ENCODE measurements at places on chromosomes 16 and 17. TPM values are rescaled to one million over a fixed set of nuclear protein-coding genes. Genes with fewer than 3 reads are reported as not detected.
A peak's percentile ranks its signal among the peaks of the same experiment; 100 is the strongest.

GRCh38 chr16:15829460-15829859 is 27.4 kb downstream of the MYH11 start:
- H3K4me3 ChIP-seq: no peak overlapping the region
- DNase-seq: peak; percentile 44
- no peaks in the 10 kb centered on the region for H3K4me1 ChIP-seq
- no peak overlapping the region for H3K27ac ChIP-seq

TMEM235 gene
- 0.09 TPM for total RNA-seq

GRCh38 chr17:82016061-82016874 is 6.4 kb downstream of the CENPX start:
- no peak for DNase-seq
- no peak overlapping the region for H3K27ac ChIP-seq
- no peak overlapping the region for H3K4me3 ChIP-seq
- no peaks in the 10 kb centered on the region for H3K36me3 ChIP-seq

- no peak overlapping the region for H3K27ac ChIP-seq
- no peak for DNase-seq
- no peaks in the 10 kb centered on the region for H3K36me3 ChIP-seq
- no peaks in the 10 kb centered on the region for H3K27me3 ChIP-seq
Measured at GRCh38 chr16:81499576-81500380, 55.2 kb downstream of the CMIP start.

KRTAP17-1 gene
- total RNA-seq: not detected

NEK8 gene
- total RNA-seq: 3.7 TPM

SSTR5 gene
- not detected for total RNA-seq

GRCh38 chr16:23416816-23417215 is 36.2 kb downstream of the COG7 start:
- no peaks in the 10 kb centered on the region for H3K4me1 ChIP-seq
- H3K36me3 ChIP-seq: no peaks in the 10 kb centered on the region
- H3K4me3 ChIP-seq: no peak overlapping the region
- H3K27me3 ChIP-seq: no peaks in the 10 kb centered on the region
- DNase-seq: no peak
- no peak overlapping the region for H3K27ac ChIP-seq

DNA sequence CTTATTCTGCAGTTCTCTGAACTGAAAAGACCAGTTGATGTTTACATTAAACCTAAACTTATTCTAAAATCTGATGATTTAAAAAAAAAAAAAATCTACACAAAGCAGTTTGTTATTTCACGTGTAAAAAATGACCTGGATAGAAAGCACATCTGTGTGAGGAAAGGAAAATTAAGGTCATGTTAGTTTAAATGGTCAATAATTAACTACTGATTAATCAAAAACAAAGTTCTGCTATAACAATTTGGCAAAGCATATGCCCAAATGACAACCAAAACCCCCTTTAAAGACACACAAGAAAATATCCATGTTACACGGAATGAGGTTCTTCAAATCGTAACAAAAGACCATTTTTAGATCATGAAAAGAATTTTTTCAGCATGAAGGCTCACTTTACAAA is 30.4 kb downstream of the CACNG1 start:
- H3K27ac ChIP-seq: no peak overlapping the region
- no peak for DNase-seq
- no peaks in the 10 kb centered on the region for H3K36me3 ChIP-seq
- H3K27me3 ChIP-seq: no peaks in the 10 kb centered on the region

- no peak overlapping the region for H3K27ac ChIP-seq
- H3K27me3 ChIP-seq: no peaks in the 10 kb centered on the region
- H3K36me3 ChIP-seq: no peaks in the 10 kb centered on the region
- no peak for DNase-seq
- peaks cover 5% of the 10 kb centered on the region for H3K4me1 ChIP-seq
Measured at GRCh38 chr16:80611171-80611929, 70.6 kb downstream of the DYNLRB2 start.

GRCh38 chr17:50200457-50201275 is 765 bp downstream of the COL1A1 start:
- H3K36me3 ChIP-seq: no peaks in the 10 kb centered on the region
- peaks cover 53% of the 10 kb centered on the region for H3K27me3 ChIP-seq
- H3K4me3 ChIP-seq: peak overlapping the region; percentile 40

CDYL2 gene
- 4.8 TPM for total RNA-seq

KRT32 gene
- not detected for total RNA-seq

GRCh38 chr16:52725461-52725860 is 178.5 kb upstream of the TOX3 start:
- DNase-seq: no peak
- no peaks in the 10 kb centered on the region for H3K4me1 ChIP-seq
- H3K4me3 ChIP-seq: no peak overlapping the region

NUPR1 gene
- 0.03 TPM for total RNA-seq

- H3K4me3 ChIP-seq: no peak overlapping the region
- H3K4me1 ChIP-seq: no peaks in the 10 kb centered on the region
- H3K27me3 ChIP-seq: no peaks in the 10 kb centered on the region
- no peak overlapping the region for H3K27ac ChIP-seq
- H3K36me3 ChIP-seq: no peaks in the 10 kb centered on the region
Measured at GRCh38 chr17:74491626-74492025, 25.2 kb downstream of the CD300A start.

- H3K36me3 ChIP-seq: no peaks in the 10 kb centered on the region
- DNase-seq: no peak
- H3K27ac ChIP-seq: no peak overlapping the region
- no peak overlapping the region for H3K4me3 ChIP-seq
- no peaks in the 10 kb centered on the region for H3K4me1 ChIP-seq
Measured at GRCh38 chr17:7060165-7060891, 16.4 kb upstream of the SLC16A11 start.

DNA sequence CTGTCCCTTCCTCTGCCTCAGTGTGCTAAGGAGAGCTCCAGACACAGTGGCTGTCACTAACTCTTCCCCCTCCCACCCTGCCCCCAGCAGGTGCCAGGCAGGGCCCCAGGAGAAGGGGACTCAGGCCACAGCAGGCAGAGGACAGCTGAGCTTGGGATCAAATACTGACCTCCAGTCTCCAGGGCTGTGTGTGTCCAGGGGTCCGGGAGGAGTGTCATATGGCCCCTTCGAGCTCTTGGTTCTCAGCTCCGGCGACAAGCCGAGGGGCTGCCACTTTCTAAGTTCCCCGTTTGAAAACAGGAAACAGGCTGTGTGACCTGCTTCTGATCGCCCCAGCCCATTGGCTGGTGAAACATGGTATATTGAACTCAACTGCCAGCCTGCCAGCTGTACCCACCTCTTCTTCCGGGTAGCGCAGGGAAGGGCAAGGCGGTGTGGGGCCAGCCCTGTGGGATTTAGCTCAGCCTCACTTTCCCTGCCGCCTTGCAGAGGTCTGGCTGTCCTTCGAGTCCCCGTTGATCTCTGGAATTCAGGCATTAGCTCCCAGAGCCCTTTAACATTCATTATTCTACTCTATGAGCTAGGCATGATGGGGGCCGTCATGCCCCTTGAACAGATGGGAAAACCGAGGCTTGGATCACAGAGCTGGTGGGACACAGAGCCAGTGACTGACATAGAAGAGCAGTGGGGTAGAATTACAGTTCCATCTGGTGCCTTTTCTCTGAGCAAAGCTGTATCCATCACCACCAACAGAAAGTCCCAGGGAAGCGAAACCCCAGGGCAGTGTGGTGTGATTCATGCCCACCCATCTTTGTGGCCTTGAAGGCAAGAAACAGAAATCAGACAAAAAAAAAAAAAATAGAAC is at the start of gene SNX20:
Gene SNX20 (minus strand): TSS at position 292 of the 865 bp plus-strand sequence. CDS start 3,786 bp downstream, outside the sequence.
- H3K27me3 ChIP-seq: no peaks in the 10 kb centered on the region
- no peaks in the 10 kb centered on the region for H3K4me1 ChIP-seq
- H3K4me3 ChIP-seq: no peak within 1 kb of the TSS
- H3K27ac ChIP-seq: no peak within 1 kb of the TSS
- DNase-seq: no peak

- H3K4me3 ChIP-seq: no peak overlapping the region
- no peaks in the 10 kb centered on the region for H3K36me3 ChIP-seq
- peaks cover 6% of the 10 kb centered on the region for H3K4me1 ChIP-seq
- H3K27me3 ChIP-seq: peaks cover 54% of the 10 kb centered on the region
- no peak overlapping the region for H3K27ac ChIP-seq
Measured at GRCh38 chr16:56990407-56991286, 1.3 kb downstream of the NLRC5 start.

DNA sequence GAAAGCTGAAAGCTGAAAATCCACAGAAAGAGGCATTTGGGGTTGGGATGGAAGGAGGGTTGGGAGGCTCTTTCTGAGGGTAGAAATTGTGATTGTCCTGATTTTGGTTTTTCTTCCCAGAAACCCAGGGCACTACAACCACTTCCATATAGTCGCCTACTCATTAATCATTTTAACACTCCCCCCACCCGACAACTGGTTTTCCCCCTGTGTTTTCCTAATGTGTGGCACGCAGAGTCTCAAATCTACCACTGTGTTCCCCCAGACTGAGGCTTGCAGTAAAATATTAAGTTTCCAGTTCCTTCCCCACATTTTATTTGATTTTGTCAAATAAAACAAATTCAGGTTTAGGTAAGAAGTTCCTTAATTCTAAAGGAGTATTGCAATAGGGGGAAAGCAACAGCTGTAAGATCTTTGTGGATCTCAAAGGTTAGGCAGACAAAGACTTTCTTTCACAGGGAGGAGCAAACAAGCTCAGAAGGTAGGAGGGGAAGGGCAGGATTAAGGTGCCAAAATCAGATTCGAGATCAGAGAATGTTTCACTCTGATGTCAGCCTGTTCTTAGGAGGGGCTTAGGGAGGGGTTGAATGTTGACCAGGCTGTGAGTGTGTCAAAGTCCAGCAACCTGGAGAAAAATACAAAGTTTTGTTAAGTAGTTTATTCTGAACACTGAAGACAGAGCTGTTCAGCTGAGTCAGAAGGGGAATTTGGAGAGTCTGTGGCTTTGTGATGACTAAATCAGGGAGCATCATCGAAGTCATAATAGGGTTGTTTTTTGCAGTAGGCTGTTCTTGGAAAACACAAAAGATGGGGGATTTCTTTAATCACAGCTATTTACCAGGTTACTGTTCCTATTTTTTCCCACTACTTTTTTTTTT is 3.6 kb downstream of the ZNF267 start:
- H3K27ac ChIP-seq: no peak overlapping the region
- H3K4me3 ChIP-seq: no peak overlapping the region
- H3K36me3 ChIP-seq: no peaks in the 10 kb centered on the region
- peaks cover 22% of the 10 kb centered on the region for H3K4me1 ChIP-seq
- no peak for DNase-seq
- no peaks in the 10 kb centered on the region for H3K27me3 ChIP-seq

DNA sequence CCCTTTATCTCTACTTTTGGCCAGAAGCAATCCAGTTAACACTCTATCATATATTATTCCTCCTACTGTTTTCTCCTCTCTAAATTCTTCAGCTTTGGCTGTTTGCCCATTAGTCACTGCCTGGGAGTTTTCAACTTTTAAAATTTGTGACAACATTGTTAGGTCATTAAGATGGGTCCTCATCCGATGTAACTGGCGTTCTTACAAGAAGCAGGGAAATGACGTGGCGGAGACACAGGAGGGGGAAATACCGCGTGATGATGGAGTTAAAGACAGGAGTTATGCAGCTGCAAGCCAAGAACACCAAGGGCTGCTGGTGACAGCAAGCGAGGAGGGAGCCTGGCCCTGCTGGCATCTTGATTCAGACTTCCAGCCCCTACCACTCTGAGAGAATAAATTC is 34.8 kb upstream of the CPHXL start:
- peaks cover 8% of the 10 kb centered on the region for H3K27me3 ChIP-seq
- no peak overlapping the region for H3K4me3 ChIP-seq
- no peak for DNase-seq
- H3K36me3 ChIP-seq: no peaks in the 10 kb centered on the region
- no peaks in the 10 kb centered on the region for H3K4me1 ChIP-seq
- H3K27ac ChIP-seq: no peak overlapping the region

DNA sequence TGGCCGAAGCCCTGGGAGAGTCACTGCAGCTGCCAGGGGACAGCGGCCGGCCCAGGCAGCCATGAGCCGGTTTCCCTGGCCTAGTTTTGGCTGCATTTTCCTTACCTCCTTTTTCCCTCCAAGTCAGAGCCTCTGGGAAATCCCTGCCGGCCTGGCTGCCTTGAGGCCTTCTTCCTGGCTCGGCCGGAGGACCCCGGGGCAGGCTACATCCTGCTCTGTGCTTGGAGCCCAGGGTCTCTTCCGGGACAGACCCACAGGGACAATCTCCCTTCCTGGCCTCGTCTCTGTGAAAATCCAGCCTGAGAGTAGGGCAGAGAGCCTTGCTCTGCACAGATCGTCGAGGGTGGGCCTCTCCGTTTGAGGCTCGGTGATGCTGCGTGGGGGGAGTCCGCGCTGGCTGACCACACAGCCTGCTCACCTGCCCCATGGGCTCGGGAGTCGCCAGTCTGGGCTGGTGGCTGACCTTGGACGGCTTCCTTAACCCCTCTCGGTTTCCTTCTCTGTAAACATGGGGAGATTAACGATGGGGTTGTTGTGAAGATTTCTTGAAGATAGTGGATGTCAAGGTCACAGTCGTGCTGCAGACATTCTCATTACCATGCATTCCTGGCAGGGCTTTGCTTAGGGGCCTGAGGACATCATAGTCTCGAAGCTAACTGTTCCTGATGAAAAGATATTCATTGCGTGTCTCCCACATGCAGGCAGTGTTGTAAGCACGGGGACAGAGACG is 34.8 kb upstream of the CIBAR2 start:
- no peaks in the 10 kb centered on the region for H3K27me3 ChIP-seq
- H3K27ac ChIP-seq: no peak overlapping the region
- peaks cover 4% of the 10 kb centered on the region for H3K4me1 ChIP-seq
- no peaks in the 10 kb centered on the region for H3K36me3 ChIP-seq

GRCh38 chr16:2821487-2822157 is 4.6 kb downstream of the PRSS21 start:
- H3K27ac ChIP-seq: no peak overlapping the region
- no peak overlapping the region for H3K4me3 ChIP-seq
- H3K27me3 ChIP-seq: no peaks in the 10 kb centered on the region

CHST6 gene
- 6.2 TPM for total RNA-seq

GRCh38 chr17:42424991-42425610 is 2.0 kb upstream of the CAVIN1 start:
- no peak overlapping the region for H3K4me3 ChIP-seq
- no peak overlapping the region for H3K27ac ChIP-seq
- H3K36me3 ChIP-seq: no peaks in the 10 kb centered on the region
- no peak for DNase-seq
- H3K27me3 ChIP-seq: peaks cover 41% of the 10 kb centered on the region

Measured in neural progenitor cell (in vitro differentiated cells).